ENCODE measurements at places on chromosomes 5 and 9. TPM values are rescaled to one million over a fixed set of nuclear protein-coding genes. Genes with fewer than 3 reads are reported as not detected.

SELENOP gene
- total RNA-seq = 373 TPM

GDF9 gene
- total RNA-seq = not detected

KCTD16 gene
- 0.12 TPM for total RNA-seq

TMEFF1 gene
- total RNA-seq = 1.9 TPM

PIP5KL1 gene
- 4.5 TPM for total RNA-seq

ANXA2R gene
- total RNA-seq = 2.5 TPM

MRNIP gene
- total RNA-seq = 11.9 TPM

WWC1 gene
- total RNA-seq = 7.6 TPM

IFNA2 gene
- not detected for total RNA-seq

UBE2B gene
- total RNA-seq = 29.4 TPM
